ENCODE measurements at places on chromosomes 2 and 18.

- no peak for DNase-seq
Measured at GRCh38 chr2:12504443-12504842, 212.3 kb upstream of the TRIB2 start.

DNA sequence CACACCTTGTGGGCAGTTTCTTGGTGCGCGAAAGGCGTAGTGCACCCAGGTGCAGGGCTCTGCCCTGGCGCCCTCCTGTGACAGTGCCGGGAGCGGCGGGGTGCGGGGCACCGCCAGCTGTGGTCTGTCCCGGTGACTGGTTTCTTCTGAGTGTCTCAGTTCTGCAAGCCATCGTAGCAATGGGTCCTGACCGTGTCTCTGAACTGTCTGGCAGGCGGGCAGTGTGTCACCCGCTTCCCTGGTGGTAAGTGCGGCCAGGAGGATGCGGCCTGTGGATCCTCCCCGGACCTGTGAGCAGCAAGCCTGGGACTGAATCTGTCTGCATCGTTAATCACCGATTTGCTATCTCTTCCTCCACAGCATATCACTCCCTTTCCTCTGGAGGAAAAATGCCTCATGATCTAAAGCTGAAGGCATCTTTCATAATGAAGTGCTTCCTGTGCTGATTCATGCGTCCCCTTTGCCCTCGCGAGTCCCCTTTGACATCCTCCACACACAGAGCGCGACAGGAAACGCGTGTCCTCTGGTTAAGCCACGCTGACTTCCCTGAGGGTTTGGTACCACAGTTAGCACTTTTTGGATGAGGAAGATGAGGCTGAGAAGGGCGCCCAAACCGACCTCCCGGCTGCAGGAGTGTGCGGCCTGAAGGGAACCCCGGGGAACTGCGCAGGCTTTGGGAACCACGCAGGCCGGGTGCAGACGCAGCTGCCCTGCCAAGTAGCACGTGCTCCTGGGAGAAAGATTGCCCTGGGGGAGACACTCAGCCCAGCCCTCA lies 416.0 kb upstream of the HS6ST1 start:
- no peak for DNase-seq

GRCh38 chr2:14023558-14023957 lies 609.0 kb upstream of the LRATD1 start:
- DNase-seq: no peak

DNA sequence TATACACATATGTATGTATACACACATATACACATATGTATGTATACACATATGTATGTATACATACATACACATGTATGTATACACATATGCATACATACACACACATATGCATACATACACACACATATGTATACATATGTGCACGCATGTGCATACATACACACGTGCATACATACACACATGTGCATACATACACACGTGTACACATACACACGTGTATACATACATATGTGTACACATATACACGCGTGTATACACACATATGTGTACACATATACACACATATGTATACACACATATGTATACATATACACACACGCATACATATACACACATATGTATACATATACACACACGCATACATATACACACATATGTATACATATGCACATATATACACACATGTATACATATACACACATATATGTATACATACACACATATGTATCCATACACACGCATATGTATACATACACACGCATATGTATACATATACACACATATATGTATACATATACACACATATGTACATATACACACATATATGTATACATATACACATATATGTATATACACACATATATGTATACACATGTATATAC lies 21.5 kb downstream of the NABP1 start:
- DNase-seq: no peak

DNA sequence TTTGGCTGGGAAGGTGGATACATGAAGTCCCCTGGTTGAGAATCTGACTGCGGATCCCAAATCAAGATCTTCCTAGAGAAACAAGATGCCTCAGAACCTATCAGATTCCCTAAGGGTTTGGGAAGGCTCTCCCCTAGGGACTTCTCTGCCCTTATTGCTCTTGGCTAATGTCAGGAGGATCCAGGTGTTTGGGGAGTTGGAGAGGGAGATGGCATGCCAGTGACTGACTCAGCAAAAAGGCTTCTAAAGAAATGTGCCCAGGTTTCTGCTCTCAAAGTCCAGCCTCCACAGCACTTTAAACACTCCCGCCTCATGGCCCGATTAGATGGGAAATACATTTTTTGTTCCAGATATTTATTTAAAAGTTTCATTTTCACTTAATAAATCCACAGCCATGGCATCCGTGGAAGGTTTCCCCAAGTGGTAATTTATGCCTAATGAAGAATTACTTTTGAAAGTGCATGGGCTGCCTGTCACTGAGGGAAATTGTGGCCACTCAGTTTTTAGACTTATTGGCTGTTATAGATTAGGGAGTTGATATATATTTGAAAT lies 156.4 kb downstream of the OSR1 start:
- DNase-seq: no peak

DNA sequence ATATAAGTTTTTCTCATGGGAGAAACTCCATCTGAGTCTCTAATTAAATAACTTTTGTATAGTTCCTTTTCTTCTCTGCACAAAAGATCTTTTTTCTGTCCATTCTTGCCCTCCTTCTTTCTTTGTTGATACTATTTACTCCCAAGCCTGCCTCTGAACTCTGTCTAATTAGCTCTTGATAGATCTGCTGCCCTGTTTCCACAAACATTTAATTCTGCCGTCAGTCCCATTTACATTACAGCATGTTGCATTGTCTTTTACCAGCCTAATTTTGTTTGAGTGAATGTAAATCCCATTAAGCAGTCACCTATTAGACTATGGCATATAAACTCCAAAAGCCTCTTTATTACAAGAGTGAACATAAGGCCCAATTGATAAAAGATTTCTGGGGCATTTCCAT lies 254.4 kb downstream of the ERBB4 start:
- DNase-seq: no peak

- DNase-seq: no peak
Measured at GRCh38 chr2:109194620-109194937, 65.6 kb downstream of the SH3RF3 start.

DNA sequence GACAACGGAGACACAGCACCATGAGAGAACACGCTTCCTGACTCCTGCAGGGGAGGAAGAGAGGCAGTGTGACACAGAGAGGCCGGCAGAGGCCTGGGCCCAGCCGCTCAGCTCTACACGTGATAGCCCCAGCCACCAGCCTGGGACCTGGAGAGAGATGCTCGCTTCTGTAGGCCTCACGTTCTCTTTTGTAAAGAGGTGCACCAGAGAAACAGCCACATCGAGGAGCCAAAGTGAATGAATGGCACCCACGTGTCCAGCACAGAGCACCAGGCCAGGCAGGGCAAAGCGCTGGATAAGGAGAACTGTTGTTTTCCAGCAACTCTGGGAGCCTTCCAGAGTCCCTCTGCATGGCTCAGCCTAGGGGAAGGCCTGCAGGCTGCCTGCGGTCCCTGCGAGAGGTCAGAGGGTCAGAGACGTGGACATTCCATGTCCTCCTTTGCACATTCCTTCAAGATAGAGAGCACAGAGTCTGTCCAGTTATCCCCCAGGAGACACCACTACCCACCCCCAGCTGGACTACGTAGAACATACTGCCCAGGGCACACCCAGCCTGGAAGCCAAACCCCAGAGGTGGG lies 14.2 kb downstream of the LIMS2 start:
- no peak for DNase-seq

DNA sequence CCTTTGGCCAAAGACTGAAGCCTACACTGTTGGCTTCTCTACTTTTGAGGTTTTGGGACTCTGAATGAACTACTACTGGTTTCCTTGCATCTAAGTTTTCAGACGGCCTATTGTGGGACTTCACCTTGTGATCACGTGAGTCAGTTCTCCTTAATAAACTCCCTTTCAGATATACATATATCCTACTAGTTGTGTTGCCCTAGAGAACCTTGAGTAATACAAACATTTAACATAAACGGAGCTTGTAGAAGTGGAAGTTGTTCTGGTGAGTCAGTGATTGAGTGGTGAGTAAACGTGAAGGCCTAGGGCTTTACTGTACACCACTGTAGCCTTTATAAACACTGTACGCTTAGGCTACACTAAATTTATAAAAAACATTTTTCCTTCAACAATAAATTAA lies 107.2 kb upstream of the CDH2 start:
- no peak for DNase-seq

DNA sequence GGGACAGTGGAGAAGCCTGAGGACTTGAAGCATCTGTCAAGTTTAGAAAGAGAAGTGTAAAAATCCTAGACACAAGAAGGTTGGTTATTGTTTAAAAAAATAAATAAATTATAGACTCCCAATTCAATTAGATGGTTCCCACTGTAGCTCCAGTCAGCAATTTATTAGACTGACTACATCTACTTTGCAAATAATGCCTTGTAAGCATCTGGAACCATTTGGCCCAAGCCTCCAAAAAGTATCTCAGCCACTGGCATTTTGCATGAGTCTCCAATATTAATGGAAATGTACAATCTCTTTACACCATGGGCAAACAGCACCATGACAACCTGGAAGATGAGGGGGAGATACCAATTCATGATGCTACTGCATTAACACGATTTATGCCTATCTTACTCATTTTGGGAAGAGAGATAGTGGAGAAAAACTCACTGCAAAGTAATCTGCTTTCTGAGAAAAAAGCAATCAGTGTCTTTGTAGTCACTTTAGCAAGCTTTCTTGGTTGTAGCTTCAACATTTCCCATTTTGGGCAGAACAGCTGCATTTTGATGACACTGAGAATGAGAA lies 2.8 kb downstream of the NYAP2 start:
- DNase-seq: no peak

DNA sequence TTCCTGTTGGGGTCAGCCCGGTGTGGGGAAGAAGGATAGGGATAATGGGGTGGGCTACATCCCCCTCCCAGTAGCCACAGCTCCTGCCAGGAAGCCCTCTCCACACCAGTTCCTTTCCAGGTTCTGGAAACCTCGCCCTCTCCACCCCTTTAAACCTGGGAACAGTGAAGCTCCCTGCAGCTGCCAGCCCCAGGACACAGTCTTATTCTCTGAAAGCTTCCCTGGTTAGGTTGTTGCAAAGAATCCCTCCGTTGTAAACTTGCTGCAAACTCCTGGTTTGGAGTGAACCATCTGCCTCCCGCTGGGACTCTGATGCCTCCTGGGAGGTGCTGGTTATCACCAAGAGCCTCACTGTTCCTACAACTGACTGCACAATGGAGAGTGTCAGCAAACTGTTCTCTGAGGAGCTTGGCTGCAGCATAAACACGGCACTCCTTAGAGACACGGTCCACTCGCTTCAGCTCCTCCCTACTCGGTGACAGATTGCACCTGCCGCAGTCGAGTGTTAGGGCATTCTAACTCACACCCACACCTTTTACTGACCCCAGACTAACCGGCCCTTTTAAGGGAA lies 261.8 kb upstream of the RAB6C start:
- DNase-seq: no peak

GRCh38 chr2:77398970-77399600 lies 123.1 kb downstream of the LRRTM4 start:
- DNase-seq: no peak

DNA sequence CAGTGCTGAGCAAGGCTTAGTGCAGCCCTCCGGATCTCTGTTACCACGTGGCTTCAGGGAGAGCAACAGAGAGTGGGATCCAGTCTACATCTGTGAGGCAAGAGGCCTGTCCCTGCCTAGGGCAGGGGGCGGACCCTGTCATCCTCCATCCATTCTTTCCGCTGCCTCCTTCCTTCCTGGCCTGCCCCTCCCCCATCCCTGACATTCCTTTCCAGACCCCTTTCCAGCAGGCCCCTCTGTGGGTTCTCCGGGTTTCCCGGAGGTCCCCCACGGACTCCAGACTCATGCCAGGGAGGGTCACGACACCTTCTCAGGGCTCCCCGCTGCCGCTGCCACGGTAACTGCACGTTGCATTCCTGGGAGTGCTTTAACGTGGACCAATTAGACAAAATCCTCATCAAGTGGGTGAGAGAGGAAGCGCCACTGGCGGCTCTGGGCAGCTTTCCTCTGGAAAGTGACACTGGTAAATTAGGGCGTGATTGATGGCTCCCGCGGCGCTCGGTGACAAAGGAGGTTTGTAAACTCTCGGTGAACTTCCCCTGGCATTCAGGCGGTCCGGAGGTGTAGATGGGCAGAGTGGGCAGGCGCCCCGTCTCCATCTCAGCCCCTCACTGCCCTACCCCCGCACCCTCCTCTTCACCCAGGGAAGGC lies 11.4 kb downstream of the ATOH8 start:
- DNase-seq: no peak

DNA sequence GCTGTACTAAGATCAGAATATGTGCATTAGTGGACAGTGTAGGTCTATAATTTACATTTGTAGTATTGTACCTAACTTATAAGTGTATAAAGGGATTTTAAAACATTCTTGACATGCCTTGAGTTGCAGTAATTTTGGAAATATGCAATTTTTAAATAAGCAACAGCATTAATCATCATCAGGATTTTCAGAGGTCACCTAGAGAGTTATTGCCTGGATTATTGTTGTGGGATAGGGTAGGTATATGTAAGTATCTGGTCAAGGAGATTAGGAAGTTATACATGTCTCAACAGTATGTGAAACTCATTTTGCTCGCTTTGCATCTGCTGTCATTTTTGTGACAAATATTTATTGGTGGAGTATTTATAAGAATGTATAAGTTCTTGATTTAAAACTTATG lies 184.2 kb downstream of the WDR7 start:
- DNase-seq: no peak

DNA sequence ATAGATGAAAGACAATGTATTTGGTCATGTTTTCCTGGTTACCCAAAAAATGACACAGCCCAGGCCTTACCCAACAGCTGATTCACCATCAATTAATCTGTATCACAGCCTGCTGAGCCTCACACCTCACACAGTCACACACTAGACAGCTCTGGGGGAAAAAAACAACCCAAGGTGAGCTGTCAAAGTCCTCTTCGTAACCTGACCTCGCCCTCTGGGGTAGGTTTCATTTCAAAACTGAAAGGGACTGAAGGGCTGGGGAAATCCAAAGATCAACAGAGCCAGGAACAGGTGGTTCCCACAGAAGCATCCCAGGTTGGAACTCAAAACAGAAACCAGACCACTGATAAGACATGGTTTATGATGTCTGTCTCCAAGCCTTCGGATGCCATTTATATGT lies 18.2 kb upstream of the PCBP1 start:
- DNase-seq: no peak

GRCh38 chr2:103738606-103739005 lies 976.8 kb downstream of the TMEM182 start:
- no peak for DNase-seq

DNA sequence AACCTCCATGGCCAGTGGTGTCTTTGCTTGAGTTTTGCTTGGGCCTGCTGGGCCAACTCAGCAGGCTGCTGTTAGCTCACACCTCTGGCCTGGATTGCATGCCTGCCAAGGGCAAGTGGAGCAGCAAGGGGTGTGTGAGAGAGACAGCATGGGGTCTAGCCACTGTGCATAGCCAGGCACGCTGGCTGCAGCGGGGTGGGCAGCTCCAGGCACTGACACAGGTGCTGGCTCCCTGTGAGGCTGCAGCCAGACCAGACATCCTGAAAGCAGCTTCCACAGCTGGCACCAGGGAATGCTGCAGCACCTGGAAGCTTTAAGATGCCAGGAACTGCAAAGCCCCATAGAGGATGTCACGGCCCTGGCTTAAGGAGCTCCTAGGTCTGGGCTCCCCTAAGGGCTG lies 376.4 kb upstream of the VWC2L start:
- no peak for DNase-seq

GRCh38 chr18:22032392-22032961 lies 136.9 kb upstream of the GATA6 start:
- DNase-seq: no peak
